ENCODE measurements at places on chromosomes 4 and X.
A peak's percentile ranks its signal among the peaks of the same experiment; 100 is the strongest.

DNA sequence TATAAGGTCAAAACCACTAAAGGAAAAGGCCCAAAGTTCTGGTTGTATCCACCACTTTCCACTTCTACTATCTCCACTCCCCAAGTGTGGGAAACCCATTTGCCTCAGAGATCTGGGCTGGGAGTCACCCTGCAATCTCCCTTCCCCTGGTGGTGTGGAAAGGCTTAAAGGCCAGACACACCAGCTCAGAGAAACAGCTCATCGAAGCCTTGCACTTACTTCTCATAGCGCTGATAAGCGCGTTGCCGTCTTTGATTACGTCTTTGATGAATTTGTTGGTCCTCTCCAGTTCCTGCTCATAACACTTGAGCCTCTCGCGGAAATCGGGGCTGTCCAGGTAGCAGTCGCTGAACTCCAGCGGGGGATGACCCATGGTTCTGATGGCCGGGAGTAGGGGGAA is 647 bp downstream of the OPHN1 start:
- peak; percentile 8 for DNase-seq

GRCh38 chr4:2942532-2943363 is 20.5 kb downstream of the NOP14 start:
- no peak for DNase-seq

DNA sequence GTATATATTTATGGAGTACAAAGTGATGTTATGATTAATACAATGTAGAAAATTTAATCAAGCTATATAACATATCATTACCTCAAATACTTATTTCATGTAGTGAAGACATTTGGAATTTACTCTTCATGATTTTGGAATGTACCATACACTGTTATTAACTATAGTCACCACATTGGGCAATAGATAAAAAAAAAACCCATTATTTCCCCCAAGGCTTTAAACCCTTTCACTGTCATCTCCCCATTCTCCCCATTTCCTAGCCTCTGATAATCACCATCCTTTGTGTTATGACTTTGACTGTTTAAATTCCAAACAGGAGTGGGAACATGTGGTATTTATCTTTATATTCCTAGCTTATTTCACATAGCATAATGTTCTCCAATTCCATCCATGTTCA is 2189.1 kb upstream of the AGA start:
- DNase-seq: no peak

DNA sequence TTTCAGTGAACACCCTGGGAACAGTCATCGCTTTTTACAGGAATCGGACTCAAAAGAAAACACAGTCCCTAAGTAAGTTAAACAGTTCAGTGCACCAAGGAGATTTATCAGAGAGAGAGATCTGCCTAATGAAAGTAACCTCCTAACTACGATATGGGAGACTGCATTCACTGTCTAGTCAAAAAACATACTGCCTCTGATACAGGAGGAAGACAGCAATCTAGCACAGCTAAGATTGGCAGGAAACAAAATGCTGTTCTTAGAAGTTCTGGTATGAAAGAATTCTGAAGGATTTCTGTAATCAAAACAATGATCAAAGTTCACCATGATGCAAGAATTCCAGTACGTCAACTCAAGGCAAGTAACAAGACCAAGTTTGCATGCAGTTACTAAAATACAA is 92.8 kb downstream of the MAML3 start:
- DNase-seq: no peak

DNA sequence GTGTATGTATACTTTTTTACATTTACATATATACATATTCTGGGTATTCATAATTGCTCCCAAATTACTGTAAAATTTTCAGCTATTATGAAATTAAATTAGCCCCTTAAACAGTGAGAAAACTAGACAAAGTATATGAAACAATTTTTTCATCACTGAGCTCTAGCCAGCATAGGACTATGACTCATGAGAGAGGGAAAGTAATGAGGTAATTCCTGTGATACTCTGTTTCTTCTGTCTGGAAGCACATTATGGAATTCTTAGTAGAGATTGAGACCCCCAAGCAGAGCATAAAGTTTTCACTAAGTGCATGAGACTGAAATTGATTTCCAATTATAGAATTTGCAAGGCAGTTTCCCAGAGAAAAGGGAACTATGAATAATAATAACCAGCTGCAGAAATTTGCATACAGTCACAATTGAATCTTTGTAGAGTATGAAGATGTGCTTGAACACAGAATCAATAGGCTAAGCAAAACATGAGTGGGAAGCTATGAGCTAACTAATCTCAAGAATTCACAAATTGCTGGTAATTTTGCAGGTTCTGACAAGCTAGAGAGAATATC is 779.3 kb downstream of the ARAP2 start:
- DNase-seq: peak; percentile 19

DNA sequence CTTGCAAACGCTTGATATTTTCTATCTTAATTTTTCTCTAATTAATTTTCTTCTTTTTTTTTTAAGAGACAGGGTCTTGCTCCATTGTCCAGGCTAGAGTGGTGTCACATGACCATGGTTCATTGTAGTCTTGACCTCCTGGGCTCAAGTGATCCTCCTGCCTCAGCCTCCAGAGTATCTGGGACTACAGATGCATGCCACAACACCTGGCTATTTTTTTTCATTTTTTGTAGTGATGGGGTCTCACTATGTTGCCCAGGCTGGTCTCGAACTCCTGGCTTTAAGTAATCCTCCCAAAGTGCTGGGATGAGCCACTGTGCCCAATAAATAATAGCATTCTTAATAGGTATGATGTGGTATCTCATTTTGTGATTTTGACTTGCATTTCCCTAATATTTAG is 18.2 kb downstream of the SHROOM3 start:
- no peak for DNase-seq

DNA sequence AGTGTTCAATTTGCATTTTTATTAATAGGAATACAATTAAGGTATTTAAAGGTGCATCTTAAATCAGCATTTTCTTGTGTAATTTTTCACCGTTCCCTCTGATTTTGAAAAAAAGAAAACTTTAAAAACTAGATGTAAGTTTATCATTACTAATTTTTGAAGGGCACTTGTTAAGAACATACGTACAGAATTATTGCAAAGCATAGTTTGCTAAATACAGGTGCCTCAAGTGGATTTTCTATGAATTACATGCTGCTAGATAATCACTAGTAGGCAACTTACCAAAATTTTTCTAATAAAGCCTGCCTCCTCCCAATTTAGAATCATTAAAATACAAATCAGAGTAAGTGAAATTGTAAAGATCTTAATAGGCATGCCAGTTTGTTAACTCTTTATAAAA is 8.5 kb downstream of the CNKSR2 start:
- no peak for DNase-seq

DNA sequence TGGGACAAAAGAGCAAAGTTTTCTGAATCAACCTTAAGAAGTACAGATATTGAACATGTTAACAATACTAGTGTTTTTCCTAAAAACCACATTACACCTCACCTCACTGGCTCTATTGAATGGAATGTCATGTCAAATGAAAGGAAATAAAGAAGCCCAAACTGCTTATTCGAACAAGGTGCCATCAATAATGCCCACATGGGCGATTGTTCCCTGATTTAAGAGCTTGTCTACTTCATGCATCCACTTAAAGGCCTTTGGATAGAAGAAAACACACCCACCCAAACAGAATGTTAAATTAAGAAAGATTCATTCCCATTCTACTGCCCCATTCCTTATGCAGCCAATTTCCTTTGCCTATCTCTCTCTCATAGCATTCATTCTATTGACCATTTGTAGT is 118.5 kb upstream of the PAQR3 start:
- no peak for DNase-seq

GRCh38 chr4:101790521-101791181 is at the start of gene BANK1:
Gene BANK1, plus strand, starts transcription at chr4:101790730. Its CDS starts 151 bp downstream, at chr4:101790881.
- no peak for DNase-seq

GRCh38 chr4:90458576-90458975 is 331.4 kb downstream of the CCSER1 start:
- peak; percentile 32 for DNase-seq

GRCh38 chrX:63275127-63275526 is 76.0 kb downstream of the SPIN4 start:
- DNase-seq: no peak

- no peak for DNase-seq
These were observed 11.3 kb downstream of the PNCK start for GRCh38 chrX:153662266-153662665.

- DNase-seq: no peak
These were observed 298.7 kb upstream of the EPHA5 start for GRCh38 chr4:65968831-65969558.

- no peak for DNase-seq
These were observed 12.8 kb downstream of the THAP9 start for GRCh38 chr4:82913305-82913704.

DNA sequence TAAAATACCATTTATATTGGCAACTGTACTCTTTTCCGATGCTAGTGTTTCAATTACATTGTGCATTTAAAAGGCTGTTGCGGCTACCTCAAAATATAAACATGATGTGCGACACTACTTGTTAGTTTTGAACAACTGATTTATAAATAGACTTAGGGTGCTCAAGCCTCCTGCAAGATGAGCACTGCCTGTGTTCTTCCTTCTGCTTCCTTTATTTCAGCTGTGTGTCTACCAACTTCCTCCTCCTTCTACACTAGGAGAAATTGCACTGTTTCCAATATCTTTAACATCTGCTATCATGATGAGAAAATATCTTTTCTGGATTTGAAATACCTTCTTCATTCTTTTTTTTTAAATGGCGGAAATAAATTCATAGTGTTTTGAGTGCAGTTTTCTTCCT is 24.0 kb downstream of the TET2 start:
- no peak for DNase-seq
